NCI-H1105 treated with DMSO at 0.1 percent for 48 hours (cell line): ENCODE measurements at places on chromosomes 7 and 10.

GRCh38 chr7:16810112-16810511, 5.3 kb upstream of the AGR2 start:
- DNase-seq = no peak

DNA sequence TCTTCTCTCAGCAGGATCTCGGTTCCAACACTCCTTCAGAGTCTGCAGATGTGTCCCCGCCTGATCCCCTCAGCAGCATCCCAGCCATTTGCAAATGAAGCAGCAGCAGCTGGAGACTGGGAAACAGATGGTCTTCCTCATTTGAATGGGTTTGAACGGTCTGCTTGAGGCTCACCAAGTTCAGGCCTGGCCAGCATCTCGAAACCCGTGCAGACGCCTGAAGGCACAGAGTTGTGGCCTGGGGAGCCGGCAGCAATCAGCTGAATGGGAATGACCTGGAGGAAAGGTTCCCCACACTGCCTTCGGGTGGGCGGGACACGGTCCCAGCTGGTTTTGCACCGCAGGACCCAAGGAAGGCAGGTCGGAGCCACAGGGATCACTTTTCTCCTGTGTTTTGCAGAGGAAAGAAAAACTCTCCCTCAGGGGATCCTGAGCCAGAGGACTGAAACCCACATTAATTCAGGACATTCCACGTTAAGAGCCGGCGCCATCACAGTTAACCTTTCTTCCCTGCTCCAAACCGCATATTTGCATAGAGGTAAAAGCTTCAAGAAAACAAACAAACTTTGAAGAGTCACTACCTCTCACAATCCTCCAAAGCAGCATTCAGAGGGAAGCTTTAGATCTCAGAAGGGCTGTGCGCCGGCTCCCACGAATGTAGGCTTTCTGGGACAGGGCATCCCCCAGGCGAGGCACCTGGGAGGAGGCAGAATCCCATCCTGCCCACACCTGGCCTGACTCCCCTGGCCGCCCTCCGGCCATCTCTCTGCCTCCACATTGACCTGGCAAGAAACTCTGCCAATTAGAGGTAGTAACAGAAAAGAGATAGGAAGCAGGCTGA, 17.7 kb downstream of the FGFR2 start:
- no peak for DNase-seq

DNA sequence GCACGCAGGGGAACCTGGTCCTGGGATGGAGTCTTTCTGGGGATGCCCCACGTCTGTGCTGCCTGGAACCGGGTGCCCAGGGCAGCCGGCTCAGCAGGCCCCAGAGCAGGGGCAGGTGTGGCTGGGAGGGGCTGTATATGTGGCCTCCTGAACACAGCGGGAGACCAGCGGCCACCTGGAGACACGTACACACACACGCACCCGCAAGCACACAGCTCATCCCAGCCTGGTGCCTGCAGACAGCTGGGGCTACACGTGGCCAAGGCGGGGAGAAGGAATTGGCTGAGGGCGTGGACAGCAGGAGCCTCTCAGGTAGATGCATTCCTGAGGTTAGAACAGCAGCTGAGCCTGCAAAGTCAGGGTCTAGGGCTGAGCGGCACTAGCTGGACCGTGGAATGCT, 14.0 kb downstream of the ADAM8 start:
- DNase-seq = peak; percentile 1

DNA sequence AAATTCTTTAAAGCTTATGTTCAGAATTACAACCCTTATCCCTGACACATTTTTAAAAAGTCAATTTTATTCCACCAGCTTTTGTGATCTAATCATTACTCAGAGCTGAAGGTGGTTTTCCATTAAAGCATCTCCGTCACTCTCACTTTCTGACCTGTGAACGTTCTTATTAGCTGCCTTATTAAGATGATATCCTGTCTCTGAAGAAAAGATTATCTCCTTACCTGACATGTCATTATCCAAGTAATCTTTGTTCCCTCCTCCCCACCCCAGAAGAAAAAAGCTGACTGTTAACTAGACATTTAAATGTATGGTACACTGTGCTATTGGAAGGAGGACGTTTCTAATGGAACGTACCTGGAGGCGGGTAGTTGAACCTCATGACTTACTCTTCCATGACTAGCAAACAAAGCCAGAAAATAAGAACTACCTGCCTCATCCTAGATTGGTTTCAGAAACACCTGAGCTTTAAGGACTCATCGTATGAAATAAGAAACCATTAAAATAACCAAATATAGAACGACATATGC, 708.7 kb downstream of the PARD3 start:
- DNase-seq = no peak

- DNase-seq = no peak
Observed at GRCh38 chr10:123326674-123327073, 172.5 kb downstream of the BUB3 start.

DNA sequence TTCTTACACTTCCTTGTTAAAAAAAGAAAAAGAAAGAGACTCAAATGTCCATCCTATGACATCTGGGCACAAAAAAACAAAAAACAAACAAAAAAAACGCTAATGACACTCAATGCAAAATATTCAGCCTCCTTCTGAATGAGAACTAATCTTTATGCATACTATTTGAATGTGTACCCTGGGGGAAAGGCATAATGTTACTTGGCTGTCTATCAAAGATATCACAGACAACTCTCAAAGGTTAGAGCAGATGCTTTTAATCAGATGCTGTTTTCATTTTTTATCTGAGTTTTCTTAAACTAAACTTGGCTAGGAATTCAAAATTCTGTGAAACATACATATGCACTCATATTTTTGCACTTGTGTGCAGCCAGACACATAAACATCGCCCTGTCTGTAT, 745.8 kb downstream of the CNTNAP2 start:
- DNase-seq = peak; percentile 58

- no peak for DNase-seq
Observed at GRCh38 chr7:26117142-26117807, 34.7 kb upstream of the NFE2L3 start.

DNA sequence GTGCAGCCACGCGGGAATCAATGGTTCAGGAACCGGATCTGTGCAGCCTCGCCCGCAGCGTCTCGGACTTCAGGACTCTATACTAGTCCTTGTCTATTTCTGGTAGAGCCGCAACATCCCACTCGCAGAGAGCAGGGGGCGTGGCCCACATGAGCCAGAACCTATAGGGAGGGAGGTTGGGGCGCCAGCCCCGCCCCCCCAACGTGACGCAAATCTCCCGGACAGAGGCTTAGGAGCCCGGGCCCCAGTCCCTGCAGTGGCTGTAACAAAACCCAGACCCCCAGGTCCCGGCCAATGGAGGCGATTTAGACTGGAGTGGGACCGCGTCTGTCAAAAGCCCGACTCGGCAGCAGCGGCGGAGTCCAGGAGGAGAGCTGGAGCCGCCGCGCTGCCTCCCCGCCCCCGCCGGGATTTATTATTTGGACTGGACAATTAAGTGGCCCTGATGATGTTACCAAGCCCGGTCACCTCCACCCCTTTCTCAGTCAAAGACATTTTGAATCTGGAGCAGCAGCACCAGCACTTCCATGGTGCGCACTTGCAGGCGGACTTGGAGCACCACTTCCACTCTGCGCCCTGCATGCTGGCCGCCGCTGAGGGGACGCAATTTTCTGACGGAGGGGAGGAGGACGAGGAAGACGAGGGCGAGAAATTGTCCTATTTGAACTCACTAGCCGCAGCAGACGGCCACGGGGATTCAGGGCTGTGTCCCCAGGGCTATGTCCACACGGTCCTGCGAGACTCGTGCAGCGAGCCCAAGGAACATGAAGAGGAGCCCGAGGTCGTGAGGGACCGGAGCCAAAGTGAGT, at the start of gene NKX2-3:
Gene NKX2-3 (plus strand): TSS at position 256 of the 809 bp plus-strand sequence. CDS start 190 bp downstream, at position 446.
- no peak for DNase-seq

- no peak for DNase-seq
Observed at GRCh38 chr7:106353944-106354343, 69.2 kb upstream of the NAMPT start.

DNA sequence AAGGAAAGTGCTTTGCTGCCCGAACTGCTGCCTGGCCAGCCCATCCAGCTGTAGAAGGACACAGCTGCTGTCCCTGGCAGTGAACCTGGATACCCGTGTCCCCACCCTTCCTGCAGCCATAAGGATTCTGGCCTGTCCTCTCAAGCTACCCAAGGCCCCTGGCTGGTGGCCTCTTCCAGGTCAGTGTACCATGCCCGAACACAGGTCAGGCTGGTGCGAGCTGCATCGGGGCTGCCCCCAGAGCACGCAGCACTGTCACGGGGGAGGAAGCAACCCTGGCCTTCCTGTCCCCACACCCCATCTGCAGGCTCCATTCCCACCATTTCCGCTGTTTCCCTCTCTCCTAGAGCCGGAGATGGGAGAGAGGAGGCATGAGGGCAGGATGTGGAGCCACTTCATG, 30.5 kb upstream of the PWWP2B start:
- DNase-seq = no peak

GRCh38 chr10:17736223-17736622, 15.8 kb upstream of the TMEM236 start:
- DNase-seq = no peak

- DNase-seq = no peak
Observed at GRCh38 chr10:77012812-77013500, 624.7 kb downstream of the KCNMA1 start.

GRCh38 chr10:86815035-86815617, 58.7 kb downstream of the BMPR1A start:
- no peak for DNase-seq

DNA sequence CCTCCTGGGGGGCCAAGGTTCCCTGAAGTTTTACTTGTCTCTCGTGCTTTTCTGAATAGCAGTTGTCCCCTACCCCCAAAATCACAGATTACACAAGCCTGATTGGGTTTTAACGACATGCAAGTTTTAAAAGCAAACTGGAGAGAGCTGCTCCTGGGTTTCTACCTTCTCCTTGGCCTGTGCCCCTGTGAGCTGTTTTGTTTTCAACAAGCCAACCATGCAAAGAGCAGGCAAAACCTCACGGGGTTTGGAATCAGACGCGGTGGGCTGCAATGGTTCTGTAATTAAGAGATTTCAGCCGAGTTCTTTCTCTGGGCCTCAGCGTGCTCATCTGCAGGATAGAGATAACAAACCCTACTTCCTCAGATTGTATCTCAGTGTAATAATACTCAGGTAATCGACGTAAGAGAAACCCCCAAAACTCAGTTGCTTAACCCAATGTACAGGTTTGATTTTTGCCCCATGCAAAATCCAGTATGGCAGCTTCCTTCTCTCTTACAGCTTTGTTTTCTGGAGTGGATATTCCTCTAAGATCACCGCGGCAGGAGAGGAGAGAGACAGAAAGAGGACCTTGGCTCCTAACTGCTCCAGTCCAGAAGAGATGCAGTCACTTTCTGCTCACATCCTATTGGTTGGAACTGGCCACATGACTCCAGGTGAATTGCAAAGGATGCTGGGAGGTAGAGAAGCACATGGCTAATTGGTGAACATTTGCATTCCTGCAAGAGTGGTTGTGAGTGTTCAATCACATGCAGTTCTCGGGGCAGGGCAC, 42.0 kb downstream of the MYL10 start:
- DNase-seq = no peak
